ENCODE measurements at places on chromosomes 2 and 18.

- DNase-seq, result no peak
Observed at GRCh38 chr18:26357960-26358359, 131.7 kb downstream of the TAF4B start.

DNA sequence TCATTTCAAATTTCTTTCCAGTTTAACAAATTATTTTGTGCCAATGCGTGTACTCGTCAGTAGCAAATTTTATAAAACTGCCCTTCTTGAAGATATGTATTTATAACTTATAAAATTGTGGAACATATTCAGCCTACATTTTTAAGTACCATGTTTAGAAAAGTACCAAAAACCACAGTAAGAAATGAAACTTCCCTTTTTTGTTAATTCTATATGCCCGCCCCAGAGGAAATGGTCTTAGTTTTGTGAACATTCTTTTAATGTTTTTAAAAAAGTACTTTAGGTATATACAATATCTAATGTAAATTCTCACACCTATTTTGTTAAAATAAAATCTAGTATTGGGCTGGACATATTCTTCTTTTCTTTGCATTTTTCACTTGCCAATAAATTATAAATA lies 1.2 kb downstream of the UGT1A9 start:
- DNase-seq, result no peak

- no peak for DNase-seq
Observed at GRCh38 chr2:178796079-178796677, 11.0 kb downstream of the TTN start.

DNA sequence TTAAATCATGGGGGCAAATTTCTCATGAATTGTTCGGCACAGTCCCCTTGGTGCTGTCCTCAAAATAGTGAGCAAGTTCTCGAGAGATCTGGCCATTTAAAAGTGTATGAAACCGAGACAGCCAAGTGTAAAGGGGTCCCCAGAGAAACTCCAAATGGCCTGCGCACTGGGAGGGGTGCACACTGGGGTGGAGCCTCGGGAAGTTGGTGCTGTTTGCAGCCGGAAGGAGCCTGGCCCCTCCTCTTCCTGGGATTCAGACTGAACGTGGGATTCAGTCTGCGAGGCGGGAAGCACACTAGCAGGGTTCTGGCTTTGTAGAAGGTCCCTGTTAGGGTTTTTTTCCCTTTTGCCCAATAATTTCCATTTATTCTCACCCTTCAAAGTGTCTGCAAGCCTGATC lies 48.8 kb downstream of the RABL2A start:
- no peak for DNase-seq

- no peak for DNase-seq
Observed at GRCh38 chr2:85071096-85071495, 62.1 kb upstream of the TCF7L1 start.

Data from activated CD4-positive, CD25-positive, alpha-beta regulatory T cell (primary cell).